ENCODE measurements at places on chromosomes 7 and 10.
A peak's percentile ranks its signal among the peaks of the same experiment; 100 is the strongest.

GRCh38 chr7:113292105-113292504 lies 173.8 kb upstream of the SMIM30 start:
- no peak for DNase-seq

DNA sequence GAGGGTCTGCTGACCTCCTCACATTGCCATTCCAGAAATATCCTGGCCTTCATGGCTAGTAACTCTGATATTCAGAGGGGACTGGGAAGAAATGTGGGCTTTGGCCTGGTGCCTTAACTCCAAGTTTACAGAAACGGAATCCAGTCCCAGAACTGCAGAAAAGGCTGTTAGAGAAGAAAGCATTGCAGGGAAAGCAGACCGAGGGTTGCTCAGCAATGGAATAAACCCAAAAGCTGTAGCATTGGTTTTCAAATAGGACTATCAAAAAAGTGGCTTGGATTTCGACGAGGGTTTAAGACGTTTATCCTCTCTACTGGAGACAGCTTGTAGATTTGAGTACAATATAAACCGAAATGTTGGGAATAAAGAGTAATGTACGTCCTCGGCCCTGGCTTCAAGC lies 425.8 kb upstream of the FOXK1 start:
- no peak for DNase-seq

GRCh38 chr7:92621561-92622023 lies 31.4 kb upstream of the FAM133B start:
- peak; percentile 41 for DNase-seq

DNA sequence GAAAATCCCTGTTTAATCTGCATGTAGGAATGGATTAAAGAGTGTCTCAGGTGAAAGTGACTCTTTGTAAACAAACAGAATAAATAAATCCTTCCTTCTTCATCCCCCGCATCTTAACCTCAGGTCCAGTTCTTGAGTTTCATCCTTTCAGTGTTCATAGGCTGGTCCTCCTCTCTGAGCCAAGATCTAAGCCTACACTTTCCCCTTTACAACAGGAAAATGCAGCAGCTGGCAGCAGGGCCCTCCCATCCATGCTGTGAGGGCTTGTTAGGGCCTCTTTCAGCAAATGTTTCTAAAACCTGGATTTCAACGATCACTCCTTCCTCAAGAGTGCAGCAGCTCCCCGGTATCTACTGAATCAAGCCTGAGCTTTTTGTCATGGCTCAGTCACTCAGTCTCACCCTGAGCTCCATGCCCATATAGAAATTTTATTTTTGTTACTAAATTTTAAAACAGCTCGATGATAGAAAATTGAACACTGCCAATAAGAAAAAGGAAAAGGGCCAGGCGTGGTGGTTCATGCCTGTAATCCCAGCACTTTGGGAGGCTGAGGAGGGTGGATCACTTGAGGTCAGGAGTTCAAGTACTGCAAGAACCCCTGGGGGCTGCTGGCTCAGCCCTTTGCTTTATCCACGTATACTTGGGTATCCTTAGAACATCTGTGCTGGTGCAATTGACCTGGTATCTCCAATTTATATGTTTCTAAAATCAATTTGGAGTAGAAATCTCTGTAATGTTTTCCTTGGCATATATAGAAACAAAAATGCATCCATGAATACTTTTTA lies 15.6 kb downstream of the BLNK start:
- DNase-seq, result no peak

- DNase-seq, result no peak
These were observed 28.6 kb downstream of the SEC61A2 start for GRCh38 chr10:12158111-12158510.

Data from GM06990 (cell line).